ENCODE measurements at places on chromosomes 12 and 14. TPM values are rescaled to one million over a fixed set of nuclear protein-coding genes. Genes with fewer than 3 reads are reported as not detected.

ESR2 gene
- total RNA-seq: 0.12 TPM

DNA sequence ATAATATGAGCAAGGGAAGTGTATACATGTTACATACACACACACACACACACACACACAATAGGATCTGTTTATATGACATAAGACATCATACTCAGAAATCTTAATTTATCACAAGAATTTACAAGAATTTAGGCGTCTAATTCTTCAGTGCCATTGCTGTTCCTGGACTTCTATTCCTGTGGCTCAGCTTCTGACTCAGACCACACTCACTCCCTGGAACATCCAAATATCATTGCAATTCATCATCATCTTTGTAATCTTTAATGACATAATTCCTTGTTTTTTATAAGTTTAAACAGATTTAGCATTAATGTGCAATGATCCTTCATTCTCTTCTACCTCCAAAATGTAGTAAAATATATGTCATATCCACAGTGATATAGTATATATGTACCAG is 544.2 kb downstream of the FOXG1 start:
- DNase-seq: peak; percentile 24

GRCh38 chr12:25482625-25483024 is 70.5 kb downstream of the LMNTD1 start:
- DNase-seq: no peak

DNA sequence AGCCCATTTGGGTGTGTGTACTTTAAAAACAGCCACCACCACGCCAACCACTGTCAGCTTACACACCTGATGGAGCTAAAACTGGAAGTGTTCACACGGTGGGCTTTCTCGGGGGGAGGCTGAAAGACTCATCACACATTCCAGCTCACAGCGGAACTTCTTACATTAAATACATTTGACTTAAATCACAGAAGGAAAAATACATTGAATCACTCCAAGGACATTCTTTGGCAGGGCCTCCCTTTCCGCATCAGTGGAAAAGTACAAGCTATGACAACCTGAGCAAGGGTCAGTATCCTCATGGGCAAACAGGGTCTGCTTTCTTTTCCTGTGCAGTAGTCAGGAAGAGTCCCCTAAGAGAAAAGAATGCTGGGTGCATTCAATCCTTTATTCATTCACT is 31.0 kb upstream of the TC2N start:
- no peak for DNase-seq

- no peak for DNase-seq
Observed at GRCh38 chr12:130644566-130644965, 71.5 kb downstream of the RIMBP2 start.

ZC2HC1C gene
- 1.8 TPM for total RNA-seq

CLEC4D gene
- total RNA-seq: not detected

NOXRED1 gene
- not detected for total RNA-seq

GRCh38 chr12:21894792-21895595 is 46.2 kb downstream of the ABCC9 start:
- DNase-seq: no peak
